ENCODE measurements at places on chromosomes 5 and 9.

GRCh38 chr9:135776893-135777622, 75.1 kb downstream of the KCNT1 start:
- DNase-seq = no peak

DNA sequence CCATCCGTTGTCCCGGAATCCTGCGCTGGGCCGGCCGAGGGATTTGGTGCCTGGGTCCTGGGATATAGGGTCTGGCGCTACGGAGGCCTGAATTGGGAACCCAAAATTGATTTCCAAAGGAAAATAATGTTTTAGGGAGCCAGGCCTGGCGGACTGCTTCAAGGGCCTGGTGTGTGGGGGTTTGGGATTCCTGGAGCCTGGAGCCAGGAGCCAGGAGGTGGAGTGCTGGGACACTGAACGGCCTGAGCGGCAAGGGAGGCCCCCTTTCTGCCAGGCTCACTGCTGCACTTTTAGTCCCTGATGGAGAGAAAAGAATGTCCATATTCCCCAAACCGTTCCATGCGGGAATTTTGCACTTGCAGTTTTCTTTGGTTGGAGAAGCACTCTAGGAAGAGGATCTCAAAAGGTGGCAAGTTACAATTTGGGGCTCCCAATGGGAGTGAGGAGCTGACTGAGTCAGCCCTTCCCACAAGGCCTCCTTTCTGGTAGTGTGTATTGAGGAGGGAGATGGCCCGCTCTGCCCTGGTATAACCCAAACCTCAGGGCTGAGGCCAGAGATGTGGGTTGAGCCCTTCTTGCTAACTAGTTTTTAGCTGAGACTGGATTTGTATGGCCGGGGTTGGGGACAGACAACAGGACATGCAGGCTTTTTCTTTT, 2.2 kb downstream of the LMX1B start:
- no peak for DNase-seq

DNA sequence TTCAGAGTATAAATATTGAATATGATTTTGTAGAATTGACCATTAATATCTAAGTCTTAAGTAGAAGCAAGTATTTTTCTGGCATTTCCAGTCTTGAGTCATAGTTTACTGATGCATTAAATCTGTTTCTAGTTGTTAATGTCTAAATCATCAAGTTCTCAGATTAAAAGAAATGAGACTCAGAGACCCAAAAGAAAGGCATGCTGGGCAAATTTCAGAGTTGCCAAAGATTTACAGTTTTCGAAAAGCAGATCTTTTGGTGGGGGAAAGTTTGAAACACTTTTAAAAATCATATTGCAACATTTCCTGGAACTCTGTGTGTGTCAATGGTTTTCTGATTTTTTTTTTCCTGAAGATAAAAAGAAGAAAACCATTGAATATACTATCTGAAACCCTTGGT, 60.9 kb downstream of the ANKRD55 start:
- peak; percentile 77 for DNase-seq

DNA sequence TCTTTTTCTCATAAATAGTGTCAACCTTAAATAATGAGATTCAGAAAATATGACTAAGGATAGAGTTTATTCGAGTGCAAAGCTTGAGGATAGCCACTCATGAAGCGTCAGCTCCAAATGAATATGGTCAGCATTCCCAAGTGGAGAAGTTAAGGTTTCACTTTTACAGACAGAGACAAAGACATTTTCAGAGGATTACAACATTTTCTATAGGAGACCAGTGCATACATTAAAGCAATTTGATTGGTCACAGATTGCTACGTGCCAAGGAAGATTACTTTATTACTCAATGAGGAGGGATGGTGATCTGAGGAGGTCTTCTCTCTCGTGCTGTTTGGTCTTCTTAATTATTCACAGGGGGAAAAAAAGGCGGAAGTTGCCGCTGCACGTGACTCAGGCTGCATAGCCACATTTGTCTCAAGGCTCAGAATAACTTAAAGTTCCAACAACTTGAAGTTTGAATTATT, 60.1 kb upstream of the SPATA31C2 start:
- peak; percentile 76 for DNase-seq

DNA sequence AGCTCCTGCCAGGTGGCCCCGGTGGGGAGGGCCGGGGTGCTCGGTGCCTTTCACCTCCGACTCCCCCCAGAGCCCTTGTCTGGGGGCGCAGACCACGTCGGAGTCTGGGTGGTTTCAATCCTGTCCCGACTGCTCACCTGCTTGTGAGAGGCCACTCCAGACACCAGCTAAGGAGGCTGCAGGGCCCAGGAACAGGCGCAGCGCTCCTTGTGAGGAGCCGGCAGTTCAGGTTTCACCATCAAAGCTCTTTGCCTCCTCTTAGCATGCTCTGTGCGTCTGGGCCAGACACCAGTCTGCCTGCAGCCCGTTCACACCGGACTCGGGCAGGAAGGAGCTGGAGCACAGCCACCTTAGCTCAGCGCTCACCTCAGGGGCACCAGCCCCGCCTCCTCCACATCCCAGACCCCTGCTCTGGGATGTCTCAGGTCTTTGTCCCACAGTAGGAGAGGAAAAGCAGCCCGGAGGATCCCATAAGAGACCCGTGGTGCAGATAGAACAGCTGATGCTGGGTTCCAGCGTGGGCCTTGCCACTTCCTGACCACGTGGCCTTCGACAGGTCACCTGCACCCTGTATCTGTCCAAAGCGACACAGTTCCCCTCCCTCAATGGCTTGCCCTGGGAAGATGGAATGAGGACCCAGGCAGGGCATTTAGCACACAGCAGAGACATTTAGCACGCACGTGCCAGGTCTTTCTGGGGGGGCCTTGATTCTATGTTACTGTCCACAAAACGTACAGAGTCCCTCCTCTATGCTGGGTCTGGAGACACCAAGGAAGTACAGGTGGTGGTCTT, 106.2 kb upstream of the LMX1B start:
- DNase-seq = no peak

DNA sequence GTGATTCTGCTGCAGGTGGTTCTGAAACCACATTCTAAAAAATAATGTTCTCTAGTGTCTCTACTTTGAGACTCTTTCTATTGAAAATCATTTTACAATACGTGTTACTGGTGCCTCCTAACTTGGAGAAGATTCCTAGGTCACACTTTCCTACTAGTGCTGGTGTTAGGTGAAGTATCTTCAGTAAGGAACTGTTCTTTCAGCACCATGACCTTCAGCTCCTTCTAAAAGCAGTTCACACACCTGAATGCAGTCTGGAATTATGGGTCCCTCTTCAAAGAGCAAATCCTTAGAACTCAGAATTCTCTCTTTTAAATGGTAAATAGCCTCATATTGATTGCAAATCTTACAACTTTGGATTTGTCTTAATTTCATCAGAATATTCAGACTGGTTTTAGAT, 10.6 kb upstream of the DPYSL3 start:
- no peak for DNase-seq

DNA sequence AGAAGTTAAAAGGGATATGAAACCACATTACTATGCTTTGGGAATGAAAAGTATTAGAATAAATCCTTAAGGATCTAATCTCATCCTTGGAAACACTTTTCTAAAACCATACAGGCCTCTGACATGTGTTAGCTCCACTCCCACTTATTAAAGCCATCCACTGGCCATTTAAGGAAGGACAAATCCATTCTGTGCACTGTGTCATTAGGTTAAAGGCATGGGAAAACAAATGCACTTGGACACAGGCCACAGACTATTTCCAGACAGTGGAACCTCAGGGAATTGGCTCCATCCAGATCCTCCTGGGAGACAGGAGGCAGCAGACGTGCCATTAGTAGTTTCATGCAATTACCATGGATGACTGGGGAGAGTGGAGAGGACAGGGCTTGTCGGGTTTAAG, 454.9 kb downstream of the ENC1 start:
- DNase-seq = no peak

DNA sequence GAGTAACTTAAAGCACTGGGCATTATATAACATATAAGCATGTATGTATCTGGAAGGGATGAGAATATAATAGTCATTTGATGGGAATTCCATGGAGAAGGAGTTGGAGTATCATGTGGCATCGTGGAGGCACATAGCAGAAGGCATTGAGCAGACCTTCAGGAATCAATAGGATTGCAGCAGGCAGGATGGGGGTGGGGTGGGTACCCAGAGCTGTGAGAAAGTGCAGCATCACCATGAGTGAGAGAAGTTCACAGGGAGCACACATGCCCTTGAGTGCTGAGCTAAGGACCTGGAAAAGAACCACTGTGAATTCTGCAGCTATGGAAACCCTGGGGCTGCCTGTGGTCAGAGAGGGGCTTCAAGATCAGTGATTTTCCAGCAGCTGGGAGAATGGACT, 57.3 kb downstream of the MED10 start:
- DNase-seq = no peak

GRCh38 chr9:133536080-133536479, 1.6 kb downstream of the ADAMTSL2 start:
- no peak for DNase-seq

DNA sequence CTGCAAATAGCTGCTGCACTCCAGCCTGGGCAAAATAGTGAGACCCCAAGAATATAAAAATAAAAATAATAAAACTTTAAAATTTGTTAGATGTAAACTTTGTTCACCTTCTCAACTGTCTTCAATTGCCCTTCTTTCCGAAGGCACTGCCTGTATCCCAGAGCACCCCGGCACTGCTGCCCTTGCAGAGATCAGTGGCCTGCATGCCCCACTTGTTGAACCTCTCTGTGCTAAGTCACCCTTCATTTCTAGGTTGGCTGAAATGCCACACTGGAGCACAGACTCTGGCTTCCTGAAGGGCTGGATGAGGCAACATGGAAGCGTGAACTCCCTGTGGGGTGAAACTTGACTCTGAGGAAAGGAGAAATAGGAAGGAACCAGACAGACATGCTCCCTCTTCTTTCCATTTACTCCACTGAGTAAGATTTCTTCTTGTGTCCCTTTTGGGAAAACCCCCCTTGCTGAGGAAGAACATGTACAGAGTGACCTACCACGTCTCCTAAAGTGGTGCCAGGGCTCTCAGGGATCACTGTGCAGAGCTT, 8.4 kb upstream of the JMY start:
- peak; percentile 31 for DNase-seq

GRCh38 chr5:64453405-64453804, 52.4 kb upstream of the RGS7BP start:
- DNase-seq = no peak

DNA sequence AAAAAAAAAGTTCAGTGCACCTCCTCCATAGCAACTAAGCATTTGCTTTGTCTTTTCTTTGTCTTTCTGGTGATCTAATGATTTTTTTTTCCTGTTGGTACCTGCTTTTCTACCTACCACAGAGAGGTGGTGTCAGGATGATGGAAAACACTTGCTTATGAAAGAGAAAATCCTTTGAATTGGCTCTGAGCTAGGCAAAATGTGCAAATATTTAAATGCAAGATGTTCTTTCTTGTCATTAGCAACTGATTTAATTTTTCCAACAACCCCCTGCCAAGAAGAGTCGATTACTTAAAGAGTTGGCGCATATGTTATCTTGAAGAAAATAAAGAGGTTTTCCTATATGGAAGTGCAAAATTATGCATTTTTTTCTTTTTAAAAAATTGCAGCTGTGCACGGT, 37.7 kb downstream of the TNC start:
- no peak for DNase-seq

GRCh38 chr9:35537913-35538312, 48.0 kb downstream of the RUSC2 start:
- peak; percentile 36 for DNase-seq

DNA sequence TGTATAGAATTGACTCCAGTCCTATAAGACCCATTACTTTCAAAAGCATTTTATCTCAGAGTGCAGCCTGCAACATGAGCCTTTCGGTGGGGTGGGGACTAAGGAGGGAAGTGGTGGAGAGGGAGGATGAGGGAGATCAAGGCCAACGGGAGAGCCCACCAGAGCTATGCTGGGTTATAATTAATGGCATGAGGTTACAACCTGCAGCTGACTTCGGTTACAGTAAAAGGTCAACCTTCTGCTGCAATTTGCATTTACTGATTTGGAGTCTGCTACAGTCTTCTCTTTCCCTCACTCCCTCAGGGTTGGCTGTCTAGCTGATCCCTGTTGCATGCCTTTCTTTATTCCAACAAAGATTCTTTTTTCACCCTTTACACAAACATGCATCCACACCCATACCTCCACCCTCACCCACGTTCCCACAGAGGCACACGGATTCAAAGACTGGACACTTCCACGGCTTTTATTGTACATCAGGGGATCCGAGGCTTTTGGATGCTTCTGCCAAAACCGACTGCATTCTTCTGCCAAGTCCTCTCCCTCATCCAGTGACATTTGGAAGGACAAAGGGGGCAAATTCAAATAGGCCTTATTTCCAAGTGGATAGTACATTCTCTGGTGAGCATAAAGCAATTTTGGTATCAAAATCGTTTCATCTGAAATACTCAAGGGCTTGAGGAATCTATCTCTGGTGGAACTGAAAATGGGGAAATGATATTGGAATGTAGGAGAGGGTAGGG, 381.2 kb downstream of the NFIB start:
- DNase-seq = no peak

GRCh38 chr9:86326536-86326935, 27.7 kb downstream of the TUT7 start:
- DNase-seq = no peak

DNA sequence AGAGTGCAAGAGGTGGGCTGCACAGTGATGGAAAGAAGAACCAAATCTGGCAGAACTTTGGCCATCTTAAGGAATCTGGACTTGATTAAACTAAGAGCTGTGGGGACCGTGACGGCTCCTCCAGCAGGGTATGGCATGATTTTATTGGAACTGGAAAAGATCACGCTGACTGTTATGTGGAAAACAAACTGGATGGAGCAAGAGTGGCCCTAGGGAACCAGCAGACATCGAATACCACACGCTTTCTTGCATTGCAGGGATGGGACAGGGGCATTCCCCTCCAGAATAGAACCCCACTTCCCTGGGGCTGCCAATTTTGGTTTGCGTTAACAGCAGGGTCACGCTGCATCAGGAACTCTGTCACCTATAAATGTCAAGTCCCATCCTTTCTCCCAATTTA, 38.8 kb downstream of the INSYN2B start:
- DNase-seq = no peak

- no peak for DNase-seq
Observed at GRCh38 chr5:33937707-33938506, 1.7 kb downstream of the RXFP3 start.

- DNase-seq = no peak
Observed at GRCh38 chr9:82208741-82209450, 220.3 kb downstream of the SPATA31D1 start.

GRCh38 chr5:176692326-176692725, 45.0 kb downstream of the TSPAN17 start:
- DNase-seq = no peak

DNA sequence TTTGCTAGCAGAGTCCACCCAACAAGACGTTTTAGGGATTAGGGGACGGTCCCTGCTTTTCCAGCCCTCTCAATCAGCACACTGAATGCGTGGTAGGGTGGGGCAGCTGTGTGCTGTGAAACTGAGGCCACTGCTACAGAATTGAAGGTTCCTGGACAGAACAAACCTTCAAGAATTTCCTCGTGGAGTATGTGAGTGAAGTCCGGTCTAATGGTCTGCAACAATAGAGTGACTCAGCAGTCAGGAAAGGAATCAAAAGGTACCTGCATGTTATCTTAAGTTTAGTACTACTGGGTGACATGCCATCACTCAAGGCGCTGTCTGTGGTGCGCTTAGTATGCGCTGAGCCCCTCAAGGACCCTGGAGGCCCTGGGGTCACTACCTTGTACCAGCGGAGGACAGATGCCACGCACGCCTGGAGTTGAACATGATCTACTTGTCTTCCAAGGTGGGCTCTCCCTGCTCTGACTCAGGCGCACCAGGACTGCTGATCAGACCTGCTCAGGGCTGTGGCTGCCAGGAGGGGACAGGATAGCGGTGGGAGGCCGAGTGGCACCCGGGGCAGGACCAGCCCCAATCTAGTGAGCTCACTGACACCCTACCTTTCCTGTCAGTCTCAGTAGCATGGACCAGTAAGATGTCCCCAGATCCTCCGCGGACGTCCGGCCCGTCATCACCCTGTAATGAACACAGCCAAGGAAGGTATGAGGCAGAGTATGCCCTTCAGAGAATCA, 50.5 kb downstream of the PRRT1B start:
- DNase-seq = no peak

All from adipocyte (in vitro differentiated cells).